ENCODE measurements at places on chromosomes 2 and 18.

GRCh38 chr18:31120594-31120993 is 18.4 kb upstream of the DSC2 start:
- no peak for DNase-seq

DNA sequence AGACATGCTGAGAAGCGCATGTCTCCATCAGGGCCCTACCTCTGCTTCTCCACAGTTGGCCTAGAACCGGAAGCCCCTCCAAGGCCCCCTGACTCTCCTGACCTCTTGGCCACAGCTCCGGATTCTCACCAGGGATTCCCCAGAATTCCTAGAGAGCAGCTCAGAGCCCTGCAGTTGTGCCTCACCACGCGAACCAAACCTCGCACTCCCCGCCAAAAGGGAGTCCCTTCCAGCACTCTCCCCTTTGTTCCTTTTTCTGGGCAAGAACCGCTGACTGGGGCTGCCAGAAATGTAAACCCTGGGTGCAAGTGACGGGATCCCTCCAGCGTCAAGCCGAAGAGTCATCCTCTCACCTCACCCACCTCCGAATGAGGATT is 36.7 kb downstream of the AFF3 start:
- DNase-seq = no peak

GRCh38 chr2:73268830-73269685 is 15.2 kb downstream of the FBXO41 start:
- DNase-seq = no peak

- no peak for DNase-seq
These were observed 106.2 kb downstream of the STPG4 start for GRCh38 chr2:47048801-47049480.

GRCh38 chr2:25726522-25726921 is 53.1 kb upstream of the DTNB start:
- DNase-seq = no peak

GRCh38 chr18:62512996-62513395 is 9.8 kb upstream of the ZCCHC2 start:
- no peak for DNase-seq

- DNase-seq = no peak
These were observed 3.4 kb downstream of the XIRP2 start for GRCh38 chr2:166891727-166892126.

DNA sequence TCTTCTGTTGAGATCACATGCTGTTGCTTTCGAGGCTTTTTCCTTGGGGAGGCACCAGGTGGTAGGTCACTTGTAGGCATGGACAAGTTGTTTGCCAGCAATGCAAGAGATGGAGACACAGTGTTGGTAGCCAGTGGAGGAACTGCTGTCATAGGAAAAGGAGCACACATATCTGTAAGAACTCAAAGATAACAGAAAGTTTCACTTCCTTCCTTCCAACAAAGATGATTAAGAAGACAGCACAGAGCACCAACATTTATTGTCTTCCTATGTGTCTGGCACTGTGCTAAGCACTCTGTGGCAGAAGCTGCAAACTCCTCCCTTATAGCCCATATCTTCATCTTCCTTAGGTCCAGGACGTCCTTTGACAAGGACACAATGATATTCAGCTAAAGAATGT is 64.5 kb upstream of the AMMECR1L start:
- DNase-seq = no peak

Measured in kidney glomerular epithelial cell (primary cell).